ENCODE measurements at places on chromosomes 5 and 9. TPM values are rescaled to one million over a fixed set of nuclear protein-coding genes. Genes with fewer than 3 reads are reported as not detected.

The OGN gene
- total RNA-seq, result 1.8 TPM

DNA sequence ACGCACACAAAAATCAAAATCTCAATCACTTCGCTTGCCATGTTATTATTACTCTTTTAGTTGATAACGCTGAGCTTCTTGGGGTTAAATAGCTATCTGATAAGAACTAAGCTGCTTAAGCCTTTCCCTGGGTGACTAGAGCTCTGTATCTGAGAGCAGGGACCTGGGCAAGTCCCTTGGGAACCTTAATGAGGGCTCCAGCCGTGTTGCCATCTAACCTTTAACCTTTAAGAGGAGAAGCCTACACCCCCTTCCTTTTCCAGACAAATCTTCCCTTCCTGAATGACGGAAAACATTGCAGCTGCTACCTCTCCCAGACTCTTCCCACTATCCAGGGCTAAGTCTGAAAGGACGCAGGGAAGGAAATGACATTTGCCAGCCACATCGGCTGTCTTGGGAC, 216.5 kb upstream of the RAI14 start:
- no peak for DNase-seq

- DNase-seq, result no peak
Measured at GRCh38 chr9:25537808-25538207, 140.4 kb downstream of the TUSC1 start.

DNA sequence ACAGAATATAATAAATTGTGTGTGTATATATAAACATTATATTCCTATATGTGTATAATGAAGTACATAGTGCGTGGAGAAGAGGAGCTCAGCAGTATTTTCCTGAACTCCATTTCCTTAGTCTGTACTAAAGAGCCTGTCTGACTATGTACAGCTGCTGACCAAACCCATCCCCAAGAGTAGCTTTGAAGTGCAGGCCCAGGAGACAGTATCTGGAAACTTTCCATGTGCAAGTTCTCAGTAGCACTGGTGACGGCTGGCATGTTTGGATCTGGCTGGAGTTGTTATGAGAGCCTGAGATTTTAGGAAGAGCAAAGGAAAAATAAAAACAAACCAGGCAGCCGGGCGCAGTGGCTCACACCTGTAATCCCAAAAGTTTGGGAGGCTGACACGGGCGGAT, 244.2 kb downstream of the RFK start:
- DNase-seq, result no peak

DNA sequence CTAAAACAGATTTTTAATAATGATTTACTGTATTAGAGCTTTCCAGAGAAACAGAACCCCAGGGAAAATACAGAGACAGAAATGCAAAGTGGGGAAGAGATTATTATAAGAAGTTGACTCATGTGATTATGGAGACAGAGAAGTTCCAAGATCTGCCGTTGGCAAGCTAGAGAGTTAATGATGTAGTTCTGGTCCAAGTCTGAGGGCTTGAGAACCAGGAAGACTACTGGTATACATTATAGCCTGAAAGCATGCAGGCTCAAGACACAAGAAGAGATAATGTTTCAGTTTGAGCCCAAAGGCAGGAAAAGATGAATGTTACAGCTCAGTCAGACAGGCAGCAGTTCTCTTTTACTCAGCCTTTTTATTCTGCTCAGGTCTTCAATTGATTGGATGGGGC, 98.8 kb upstream of the NFIL3 start:
- DNase-seq, result no peak

The CNTLN gene
- total RNA-seq, result 3.3 TPM

- DNase-seq, result no peak
Measured at GRCh38 chr5:98963019-98963418, 34.2 kb upstream of the CHD1 start.

The CATSPER3 gene
- not detected for total RNA-seq

GRCh38 chr9:126292736-126293521, 33.7 kb upstream of the MVB12B start:
- DNase-seq, result peak; percentile 75

DNA sequence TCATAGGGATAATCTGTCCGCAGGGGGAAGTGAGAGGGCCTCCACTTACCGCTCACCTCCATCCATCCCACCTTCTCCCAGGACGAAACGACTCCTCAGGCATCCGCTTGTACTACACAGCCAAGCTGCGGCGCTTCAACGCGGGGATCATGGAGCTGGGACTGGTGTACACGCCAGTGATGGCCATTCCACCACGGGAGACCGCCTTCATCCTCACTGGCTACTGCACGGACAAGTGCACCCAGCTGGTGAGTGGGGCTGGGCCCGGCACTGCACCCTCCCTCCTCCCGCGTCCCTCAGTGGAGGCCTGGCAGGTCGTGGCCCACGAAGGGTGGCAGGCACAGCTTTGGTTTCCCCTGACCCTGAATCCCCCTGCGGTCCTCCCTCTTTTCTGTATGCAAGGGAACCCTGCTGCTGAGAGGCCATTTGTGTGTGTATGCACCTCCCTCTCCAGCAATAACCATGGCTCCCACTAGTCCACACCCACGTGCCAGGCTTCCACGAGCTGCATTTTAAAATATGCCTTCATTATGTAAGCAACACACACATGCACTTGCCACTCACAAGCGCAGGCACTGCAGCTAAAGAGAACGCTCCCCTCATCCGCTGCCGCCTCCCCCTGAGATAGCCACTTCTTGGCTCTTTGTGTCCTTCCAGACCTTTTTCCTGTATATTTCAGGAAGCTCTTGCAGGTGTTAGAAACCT, 11.8 kb downstream of the DBH start:
- no peak for DNase-seq

The AK6 gene
- total RNA-seq, result 10.5 TPM

GRCh38 chr5:172866802-172867748, 33.0 kb downstream of the ERGIC1 start:
- no peak for DNase-seq

DNA sequence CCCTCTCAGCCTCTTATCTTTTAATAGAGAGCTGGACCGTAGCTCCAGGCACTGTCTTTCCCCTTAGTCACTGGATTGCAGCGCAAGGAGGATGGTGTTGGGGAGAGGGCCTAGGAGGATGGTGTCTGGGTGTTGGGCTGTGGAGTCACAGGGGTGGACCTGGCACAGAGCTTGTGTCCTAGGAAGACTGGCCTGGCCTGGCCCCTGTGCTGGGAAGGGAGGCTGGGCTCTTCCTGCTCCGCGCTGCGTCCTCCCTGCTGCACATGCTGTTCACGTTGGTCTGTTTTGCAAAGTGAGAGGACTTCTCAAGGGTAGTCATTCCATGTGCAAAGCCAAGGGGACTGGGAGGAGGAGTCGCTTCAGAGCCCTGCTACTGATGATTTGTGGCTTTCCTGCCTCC, 123.9 kb downstream of the EHMT1 start:
- DNase-seq, result no peak

- DNase-seq, result no peak
Measured at GRCh38 chr5:45454114-45454513, 242.1 kb downstream of the HCN1 start.

DNA sequence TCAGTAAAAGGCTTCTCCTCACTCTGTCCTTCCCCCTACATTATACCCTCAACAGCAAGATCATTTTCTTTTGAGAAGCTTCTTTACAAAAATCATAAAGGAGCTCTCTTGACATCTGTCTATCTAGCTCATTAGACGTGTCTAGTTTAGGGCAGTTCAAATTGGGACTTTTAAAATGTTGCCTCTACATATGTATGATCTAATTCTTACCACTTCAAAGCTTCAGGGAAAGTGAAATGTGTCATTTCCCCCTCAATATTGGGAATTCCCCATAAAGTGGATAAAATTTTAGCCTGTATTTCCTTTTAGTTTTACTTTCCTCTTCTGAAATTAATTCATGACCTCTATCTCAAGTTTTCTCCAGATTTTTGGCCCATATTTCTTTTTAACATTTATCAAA, 323.7 kb downstream of the ARRDC3 start:
- DNase-seq, result no peak

DNA sequence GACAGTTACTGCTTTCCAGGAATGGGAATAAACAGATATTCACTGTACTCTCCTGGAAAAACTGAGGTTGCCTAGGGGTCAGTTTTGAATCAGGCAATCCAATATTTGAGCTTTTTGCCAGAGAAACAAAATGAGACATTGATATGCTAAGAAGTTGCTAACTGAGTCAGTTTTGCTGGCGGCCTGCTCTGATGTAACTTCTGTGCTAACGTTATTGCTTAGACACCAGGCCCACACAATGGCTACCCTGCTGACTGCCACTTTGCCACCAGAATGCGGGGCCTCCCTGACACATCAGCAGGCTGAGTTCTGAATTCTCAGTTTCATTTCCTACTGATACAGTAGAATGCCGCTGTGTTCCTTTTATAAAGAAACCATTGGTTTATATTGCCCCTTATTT, 18.2 kb upstream of the ZNF618 start:
- no peak for DNase-seq

GRCh38 chr9:124291801-124292396, 34.1 kb downstream of the NEK6 start:
- no peak for DNase-seq
